ENCODE measurements at places on chromosomes 12 and 14. TPM values are rescaled to one million over a fixed set of nuclear protein-coding genes. Genes with fewer than 3 reads are reported as not detected.

DNA sequence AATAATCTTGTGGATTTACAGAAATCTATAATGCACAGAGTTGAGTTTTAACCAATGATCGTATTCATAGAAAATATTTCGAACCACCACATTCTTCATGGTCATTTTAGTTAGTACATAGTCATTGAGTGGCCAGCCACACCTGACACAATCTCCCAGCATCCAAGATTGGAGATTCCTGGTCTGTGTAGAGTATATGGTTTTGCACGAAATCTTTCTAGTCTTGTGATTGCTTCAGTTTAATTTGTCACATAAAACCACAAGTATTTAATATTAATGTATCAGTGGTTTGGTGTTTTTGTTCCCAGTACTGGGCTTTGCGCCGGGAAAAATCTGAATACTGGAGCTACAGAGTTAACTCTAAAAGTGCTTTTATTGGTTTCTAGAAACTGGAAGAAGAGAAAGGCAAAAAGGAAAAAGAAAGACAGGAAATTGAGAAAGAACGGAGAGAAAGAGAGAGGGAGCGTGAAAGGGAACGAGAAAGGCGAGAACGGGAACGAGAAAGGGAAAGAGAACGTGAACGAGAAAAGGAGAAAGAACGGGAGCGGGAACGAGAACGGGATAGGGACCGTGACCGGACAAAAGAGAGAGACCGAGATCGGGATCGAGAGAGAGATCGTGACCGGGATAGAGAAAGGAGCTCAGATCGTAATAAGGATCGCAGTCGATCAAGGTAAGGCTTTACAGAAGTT, 33.4 kb upstream of the PSEN1 start:
- no peak for DNase-seq

DNA sequence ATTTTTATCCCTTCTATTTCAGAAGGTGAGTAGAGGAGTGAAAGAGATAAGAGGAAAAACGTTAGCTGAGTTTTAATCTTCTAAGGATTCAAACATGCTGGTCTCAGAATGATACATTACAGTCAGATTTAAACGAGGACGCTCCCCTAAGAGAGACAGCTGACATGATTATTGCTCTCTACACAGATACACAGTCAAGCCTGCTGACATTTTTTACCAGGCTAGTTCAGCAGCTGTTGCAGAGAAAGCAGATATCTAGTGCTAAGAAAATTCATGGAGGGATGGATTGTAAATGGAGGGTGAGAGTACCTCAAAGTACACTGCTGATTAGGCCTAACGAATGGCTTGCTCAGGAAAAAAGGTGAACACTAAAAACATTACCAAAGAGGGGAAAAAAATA, 31.9 kb upstream of the SOS2 start:
- DNase-seq: no peak

- DNase-seq: no peak
These were observed 104.1 kb downstream of the EPS8 start for GRCh38 chr12:15684896-15685658.

DNA sequence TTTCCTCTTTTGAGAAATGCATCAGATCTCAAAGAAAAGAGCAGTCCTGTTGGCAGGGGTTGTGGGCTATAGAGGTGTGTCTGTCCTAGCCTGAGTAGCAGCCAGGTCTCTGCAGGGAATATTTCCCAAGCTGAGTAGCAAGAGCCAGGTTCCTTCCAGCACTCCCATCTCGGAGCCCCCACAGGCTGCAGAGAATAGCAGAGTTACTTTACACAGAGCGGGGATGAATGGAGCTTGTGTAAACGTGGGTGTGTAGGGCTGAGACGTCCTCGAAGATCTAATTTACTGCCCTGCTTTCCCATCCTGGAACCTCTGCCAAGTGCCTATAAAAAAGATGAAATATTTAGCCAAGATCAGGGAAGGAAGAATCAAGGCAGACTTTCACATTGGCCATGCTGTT, 156.6 kb downstream of the TSPAN9 start:
- DNase-seq: no peak

- no peak for DNase-seq
These were observed 17.6 kb upstream of the A2M start for GRCh38 chr12:9133216-9133916.

GRCh38 chr14:94025720-94026119, 420 bp upstream of the OTUB2 start:
- DNase-seq: no peak

DNA sequence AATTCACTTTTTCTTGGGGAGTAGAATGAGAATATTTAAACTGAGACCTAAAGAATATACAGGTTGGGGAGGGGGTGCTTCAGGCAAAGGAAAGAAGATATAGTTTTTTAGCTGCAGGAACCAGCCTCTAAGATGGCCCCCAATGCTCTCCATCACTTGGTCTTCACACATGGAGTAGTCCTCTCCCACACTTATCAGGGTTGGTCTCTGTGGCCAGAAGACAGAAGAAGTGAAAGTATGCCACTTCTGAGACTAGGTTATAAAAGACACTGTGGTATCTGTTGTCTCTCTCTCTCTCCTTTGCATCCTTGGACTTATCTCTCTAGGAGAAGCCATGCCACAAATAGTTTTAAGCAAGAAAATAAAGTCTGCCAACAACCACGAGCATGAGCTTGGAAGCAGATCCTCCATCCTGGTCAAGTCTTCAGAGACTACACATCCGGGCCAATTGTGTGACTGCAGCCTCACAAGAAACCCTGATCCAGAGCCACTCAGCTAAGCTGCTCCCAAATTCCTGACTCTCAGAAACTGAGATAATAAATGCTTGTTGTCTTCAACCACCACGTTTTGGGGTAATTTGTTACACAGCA, 18.0 kb downstream of the PUS7L start:
- DNase-seq: no peak

GRCh38 chr12:51593539-51593938, 2.5 kb downstream of the SCN8A start:
- DNase-seq: peak; percentile 15

The STRAP gene
- 80.7 TPM for polyA plus RNA-seq

The FZD10 gene
- polyA plus RNA-seq: 4.3 TPM

The RASSF9 gene
- 0.92 TPM for polyA plus RNA-seq

The SERPINA3 gene
- 842 TPM for polyA plus RNA-seq
